Osteoblast (primary cell): ENCODE measurements at places on chromosomes 7 and 10.
A peak's percentile ranks its signal among the peaks of the same experiment; 100 is the strongest.

DNA sequence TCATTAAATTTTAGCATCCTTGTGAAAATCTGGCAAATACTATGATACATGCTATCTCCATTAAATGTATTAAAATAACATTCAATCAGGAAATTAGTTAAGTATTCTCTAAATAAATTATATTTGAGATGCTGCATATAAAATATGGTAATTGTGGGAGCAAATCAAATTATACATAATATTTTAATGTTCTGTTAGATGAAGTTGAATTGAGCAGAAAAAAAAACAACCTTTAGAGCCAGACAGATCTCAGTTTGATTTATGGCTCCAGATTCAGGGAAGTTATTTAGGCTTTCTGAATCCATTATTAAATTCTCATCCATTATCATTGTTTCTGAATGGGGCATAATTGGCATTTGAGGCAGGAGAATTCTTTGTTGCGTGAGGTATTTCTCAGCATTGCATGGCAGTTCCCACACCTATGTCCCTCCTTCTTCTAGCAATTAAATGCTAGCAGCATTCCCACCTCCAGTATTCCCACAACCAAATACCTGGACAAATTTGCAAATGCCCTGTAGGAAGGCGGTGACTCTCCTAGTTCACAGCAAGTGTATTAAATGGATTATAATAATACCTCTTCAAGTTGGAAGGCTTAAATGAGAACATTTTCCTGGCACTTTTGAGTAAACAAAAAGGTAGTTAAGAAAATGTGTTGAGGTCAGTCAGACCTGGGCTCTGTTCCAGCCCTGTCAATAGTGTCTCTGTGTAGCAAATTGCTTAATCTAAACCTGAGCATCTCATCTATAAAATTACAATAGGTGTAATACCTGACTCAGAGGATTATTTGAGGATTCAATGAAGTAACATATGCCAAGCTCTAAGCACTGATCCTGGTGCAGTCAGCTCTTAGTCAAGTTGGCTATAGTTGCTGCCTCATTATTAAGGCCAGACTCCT is 108.9 kb downstream of the RNLS start:
- DNase-seq = no peak

DNA sequence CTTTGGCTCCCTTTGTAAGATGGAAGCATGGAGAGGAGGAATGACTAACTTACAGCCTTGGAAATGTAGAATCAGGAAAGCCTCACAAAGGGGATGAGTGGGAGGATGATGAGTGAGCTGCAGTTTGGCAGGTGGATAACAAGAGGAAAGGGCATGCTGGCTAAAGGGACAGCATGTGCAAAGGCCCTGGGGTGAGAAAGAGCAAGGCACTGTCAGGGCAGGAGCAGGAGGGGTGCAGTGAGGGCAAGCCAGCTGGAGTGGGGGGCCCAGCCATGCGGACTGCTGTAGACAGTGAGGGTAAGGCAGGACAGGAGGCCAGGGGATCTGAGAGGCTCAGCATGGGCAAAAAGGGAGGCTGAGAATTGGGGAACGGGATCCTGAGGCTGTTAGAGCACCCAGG is 20.5 kb downstream of the TLL2 start:
- no peak for DNase-seq

DNA sequence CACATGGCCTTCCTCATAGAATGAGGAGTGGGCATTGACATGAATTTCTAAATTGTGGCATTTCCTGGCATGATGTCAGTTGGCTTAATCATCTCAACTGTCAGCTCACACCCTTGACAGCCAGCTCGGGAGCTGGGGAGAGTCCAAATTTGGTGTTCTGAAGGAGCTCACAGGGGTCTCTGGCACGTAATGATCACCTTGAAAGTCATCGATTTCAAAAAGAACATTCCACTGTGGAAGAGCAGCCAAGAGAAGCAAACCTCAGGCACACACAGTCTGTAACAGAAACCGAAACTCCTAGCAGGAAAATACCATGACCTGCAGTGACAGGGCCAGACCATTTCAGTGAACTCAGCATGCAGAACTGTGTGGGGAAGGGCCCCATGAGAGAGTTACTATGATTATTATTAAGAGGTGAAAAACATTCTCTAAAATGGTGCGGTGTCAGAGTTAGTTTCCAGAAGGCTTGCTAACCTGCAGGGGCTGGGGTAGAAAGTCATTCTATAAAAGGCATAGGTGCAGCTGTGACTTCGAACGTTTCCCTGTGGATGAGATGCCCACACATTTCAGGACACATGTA is 26.4 kb upstream of the KLF6 start:
- no peak for DNase-seq

DNA sequence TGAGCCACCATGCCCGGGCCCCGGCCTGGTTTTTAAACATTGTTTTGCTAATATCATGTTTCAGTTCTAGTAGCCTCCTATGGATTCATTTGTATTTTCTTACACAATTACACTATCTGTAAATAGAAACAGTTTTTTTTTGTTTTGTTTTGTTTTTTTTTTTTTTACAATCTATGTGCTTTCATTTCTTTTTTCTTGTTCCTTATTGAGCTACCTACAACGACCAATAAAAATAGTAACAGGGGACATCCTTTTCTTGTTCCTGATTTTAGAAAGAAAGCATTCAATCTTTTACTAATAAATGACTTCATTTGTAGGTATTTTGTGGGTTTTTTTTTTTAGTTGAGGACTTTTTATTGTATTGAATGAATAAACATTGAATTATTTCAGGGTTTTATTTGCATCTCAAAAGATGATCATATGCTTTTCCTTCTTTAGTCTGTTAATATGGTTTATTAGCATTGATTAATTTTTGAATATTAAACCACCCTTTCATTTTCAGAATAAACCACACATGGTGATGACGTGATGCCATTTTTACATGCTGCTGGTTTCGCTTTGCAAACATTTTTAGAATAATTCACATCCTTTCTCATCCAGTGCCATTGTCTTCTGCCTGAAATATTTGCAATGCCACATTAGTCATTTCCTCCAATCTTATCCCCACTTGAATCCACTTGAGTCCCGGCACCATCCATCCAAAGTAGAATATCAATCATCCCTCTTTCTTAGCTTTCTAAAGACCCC is 18.1 kb upstream of the AKR1E2 start:
- no peak for DNase-seq

GRCh38 chr7:47236480-47237129 is 345.3 kb downstream of the TNS3 start:
- no peak for DNase-seq

DNA sequence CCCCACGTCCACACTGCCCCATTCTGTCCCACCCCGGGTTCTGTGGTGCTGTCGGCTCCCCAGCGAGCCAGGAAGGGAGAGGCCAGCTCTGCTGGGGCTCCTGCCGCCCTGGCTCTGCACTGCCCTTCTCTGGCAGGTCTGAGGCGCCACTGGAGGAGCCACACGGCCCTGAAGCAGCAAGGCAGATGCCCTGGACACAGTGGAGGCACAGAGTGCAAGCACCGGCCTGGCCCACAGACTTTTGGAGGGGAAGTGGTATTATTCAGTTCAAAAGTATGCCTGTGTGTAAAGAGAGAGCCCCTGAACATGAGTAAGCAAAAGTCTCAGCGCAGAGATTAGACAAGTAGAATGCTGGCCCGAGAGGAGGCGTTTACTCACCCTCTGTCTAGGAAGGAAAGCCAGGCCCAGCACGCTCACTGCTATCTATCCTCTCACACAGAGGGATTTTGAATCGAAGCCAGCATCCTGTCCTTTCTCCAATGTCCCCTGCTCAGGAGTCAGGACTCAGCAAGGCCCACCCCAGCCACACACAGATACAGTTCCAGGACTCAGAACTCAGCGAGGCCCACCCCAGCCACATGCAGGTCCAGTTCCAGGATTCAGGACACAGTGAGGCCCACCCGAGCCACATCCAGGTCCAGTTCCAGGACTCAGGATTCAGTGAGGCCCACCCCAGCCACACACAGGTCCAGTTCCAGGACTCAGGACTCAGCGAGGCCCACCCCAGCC is 115.0 kb downstream of the EGFR start:
- DNase-seq = peak; percentile 89

DNA sequence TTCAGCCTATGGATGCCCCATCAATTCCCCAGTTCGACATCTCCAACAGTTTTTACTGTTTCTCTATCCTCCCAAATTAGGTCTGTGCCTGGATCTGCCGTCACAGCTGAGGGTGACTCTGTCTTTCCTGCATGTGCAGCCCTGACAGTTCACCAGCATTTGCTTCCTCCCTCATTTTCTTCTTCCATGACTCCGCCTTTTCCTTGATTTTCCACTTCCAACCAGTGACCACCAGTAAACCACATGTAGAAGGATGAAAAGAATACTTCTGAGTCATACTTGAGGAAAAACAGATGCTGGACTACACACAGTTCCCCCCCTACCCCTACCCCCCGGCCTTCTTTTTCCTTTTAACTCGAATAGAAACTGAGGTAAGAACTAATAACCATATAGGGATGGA is 311.8 kb upstream of the POM121L12 start:
- no peak for DNase-seq

DNA sequence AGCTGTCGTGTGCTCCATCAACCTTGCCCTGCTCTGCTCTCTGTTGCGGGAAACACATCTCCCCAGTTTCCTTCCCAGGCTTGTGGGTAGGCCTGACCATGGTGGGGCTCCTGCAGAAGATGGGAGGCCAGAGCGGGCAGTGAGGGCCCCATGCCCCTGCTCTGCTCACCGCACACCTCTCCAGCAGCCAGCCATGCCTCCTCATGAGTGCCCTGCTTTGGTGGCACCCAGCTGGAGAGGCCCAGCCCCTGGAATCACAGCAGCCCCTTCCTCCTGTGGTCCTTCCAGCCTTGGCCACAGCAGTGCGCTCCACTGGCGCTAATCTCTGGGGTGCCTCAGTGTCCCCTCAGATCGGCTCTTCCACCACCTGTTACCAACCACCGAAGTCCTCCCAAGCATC is 4.2 kb upstream of the OPN4 start:
- peak; percentile 52 for DNase-seq

DNA sequence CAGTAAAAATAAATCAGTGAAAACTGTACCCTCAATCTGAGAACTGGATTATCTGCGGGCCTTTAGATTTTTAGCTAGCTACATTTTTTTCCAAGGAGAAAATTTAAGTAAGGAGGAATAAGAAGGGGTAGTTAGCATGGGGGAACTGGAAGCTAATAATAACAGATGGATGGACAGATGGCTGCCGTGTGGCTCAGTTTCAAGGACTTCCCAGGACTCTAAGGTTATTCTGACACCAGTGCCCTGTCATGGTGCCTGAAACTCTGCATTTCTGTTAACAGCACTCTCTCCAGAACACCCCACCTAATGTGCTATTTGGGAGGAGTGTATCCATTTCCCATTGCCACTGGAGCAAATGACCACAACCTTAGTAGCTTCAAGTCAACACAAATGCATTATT is 75.7 kb upstream of the PDE1C start:
- DNase-seq = no peak

- DNase-seq = no peak
Measured at GRCh38 chr10:95573527-95573926, 12.4 kb upstream of the SORBS1 start.

DNA sequence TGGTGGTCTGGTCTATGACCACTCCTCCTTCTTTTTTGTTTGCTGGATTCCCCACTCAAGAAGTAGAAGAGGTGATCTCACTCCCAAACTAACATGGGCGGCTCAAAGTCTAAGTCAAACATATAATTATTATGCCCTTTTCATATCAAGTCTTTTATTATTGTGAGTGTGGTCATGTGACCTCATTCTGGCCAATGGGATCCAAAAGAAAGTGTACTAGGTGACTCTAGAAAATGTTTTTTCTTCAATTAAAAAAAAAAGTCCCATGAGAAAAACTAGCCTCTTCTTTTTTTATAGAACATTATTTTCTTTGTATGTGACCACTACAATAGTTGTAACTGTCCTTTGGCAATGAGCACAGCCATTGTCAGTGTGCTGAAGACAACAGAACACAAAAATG is 772.7 kb downstream of the KCNMA1 start:
- DNase-seq = no peak

DNA sequence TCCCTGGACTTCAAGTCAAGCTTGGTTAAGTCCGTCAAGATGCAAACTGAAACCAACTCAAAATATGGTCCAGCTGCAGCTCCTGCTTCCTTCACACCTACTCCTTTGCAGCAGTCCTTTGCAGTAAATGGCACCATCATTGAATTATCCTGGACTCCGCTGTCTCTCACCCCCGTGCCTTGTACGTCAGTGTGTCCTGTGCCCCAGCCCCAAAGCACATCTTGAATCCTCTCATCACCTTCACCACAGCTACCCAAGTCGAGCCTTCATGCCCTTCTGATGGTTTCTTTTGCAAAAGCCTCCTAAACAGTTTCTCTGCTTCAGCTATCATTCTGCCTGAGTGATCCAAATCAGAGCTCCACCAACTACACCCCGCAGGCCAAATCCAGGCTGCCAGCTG is 88.4 kb upstream of the LEP start:
- no peak for DNase-seq

DNA sequence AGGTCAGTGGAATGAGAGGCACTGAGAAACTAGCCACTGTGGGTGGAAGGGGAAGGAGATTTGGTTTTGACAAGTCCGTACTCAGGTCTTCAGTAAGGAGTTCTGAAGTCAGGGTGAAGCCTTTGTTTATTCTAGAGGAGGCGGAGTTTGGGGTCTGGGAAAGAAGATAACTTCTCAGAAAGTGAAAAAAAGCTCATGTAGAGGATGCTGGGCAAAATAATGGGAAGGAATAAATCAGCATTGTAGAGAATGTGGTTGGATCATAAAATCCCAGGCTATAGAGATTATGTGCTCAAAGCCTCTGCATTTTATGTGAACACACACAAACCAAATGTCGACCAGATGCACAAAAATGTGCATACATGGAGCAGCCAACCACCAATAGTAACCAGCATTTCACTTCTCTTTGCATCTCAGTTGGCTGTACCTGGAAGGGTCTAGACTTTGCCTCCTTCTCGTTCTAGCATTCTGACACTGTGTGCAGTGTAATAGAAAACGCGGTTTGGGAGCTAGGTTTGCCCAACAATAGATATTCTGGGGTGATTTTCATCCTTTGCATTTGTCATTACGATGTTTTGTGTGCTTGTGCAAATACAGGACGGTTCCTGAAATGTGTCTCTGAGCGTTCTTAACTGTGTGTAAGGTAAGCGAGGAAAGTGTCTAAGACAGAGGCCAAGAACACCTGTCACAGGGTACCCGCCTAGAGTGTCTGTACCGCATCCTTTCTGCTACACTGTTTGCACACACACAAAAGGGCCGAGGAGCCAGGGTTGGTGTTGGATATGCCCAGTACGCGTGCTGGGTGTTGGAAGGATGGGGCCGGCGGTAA is 603 bp upstream of the HECW1 start:
- no peak for DNase-seq

DNA sequence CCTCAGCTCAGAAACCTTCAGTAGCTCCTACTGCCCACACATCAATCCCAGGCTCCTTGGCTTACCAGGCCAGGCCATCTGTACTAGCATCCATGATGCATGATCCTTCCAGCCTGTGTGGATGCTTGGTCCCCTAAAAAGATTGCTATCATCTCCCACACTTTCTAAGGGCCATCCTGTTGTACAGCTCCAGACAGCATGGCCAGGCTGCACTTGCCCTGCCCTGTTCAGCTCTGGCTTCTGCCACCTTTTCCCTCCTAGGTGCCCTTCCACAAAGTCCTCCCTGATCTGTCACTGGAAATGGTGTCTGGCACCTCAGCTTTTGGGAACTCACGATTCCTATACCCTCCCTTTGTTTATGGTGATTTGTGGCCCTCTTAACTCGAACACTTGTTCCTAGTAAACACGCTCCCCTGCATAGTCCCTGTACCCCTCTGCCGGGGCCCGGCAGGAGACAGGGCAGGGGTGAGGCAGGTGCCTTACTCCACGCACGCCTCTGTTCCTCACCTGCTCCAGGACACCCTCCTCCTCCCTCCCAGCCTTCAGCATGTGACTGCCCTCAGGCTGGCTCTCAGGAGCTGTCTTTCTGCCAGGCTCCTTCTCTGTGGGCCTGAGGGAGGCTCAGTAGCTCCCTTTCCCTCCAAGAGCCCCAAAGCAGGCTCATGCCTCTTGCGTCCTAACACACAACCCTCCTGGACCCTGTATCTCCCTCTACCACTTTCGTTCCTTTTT is 71.8 kb downstream of the CDH23 start:
- DNase-seq = peak; percentile 47
